ENCODE measurements at places on chromosomes 1 and 21. TPM values are rescaled to one million over a fixed set of nuclear protein-coding genes. Genes with fewer than 3 reads are reported as not detected.

DNA sequence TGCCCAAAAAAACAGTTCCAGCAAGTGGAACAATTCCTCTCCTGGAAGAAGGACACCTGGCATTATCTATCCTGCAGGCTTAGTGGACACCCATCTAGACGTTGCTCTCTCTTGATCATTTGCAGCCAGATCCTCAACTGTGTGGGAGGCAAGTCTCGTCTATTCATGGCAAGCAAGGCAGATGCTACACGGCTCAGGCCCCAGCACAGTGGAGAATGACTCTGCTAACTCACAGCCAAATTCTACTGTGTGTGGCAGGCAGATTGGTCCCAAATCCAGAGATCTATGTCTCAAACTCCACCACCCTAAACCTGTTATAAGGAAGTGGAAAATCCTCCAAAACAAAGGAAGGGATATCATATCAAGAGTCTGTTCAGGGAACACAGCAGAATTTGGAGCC lies 7.0 kb downstream of the TNNT2 start:
- no peaks in the 10 kb centered on the region for H3K36me3 ChIP-seq
- H3K4me3 ChIP-seq, result no peak overlapping the region
- no peak overlapping the region for H3K27ac ChIP-seq
- peaks cover 8% of the 10 kb centered on the region for H3K27me3 ChIP-seq

PTPN22 gene
- total RNA-seq, result not detected

GRCh38 chr1:43822040-43822690 lies 111.4 kb upstream of the ARTN start:
- DNase-seq, result peak; percentile 83
- H3K27me3 ChIP-seq, result no peaks in the 10 kb centered on the region
- H3K36me3 ChIP-seq, result no peaks in the 10 kb centered on the region

DNA sequence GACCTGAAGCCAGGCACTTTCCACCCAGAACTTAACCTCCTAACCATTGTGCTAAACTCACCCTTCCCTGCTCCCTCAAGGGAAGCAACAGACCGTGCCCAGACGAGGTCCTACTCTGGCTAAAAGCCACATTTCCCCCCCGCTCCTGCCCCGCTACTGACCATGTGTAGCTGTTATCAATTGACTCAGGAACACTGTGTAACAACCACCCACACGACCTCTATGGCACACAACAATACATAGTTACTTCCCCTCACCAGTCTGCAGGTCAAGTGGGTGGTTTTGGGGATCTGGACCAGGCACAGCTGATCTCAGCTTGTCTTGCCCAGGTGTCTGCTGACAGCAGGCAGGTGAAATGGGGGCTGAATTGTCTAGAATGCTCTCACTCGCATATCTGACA lies 40.1 kb downstream of the CAMK2N1 start:
- no peak overlapping the region for H3K4me3 ChIP-seq
- no peaks in the 10 kb centered on the region for H3K27me3 ChIP-seq
- DNase-seq, result no peak
- no peaks in the 10 kb centered on the region for H3K36me3 ChIP-seq
- H3K27ac ChIP-seq, result no peak overlapping the region

CCDC30 gene
- 2.9 TPM for total RNA-seq

LCE3D gene
- total RNA-seq, result not detected

HRNR gene
- total RNA-seq, result not detected

ATP1A4 gene
- total RNA-seq, result not detected

DNA sequence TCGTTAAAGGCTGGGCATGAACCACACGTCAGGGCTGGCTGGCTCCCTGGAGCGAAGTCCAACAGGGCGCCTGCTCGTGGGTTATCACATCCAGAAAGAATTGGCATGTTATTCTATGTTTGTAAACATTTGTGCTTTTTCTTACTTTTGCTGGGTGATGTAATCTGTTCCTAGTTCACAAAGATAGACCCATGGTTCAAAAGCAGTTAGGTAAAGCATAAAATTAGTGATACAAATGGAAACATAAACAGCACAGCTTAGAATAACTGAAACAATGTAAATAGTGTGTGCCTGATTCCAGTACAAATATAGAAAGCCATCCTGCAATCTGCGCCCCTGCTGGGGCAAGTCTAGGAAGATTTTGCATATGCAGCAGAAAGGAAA lies 184.0 kb upstream of the C1orf174 start:
- no peaks in the 10 kb centered on the region for H3K36me3 ChIP-seq
- no peak overlapping the region for H3K4me3 ChIP-seq
- H3K4me1 ChIP-seq, result no peaks in the 10 kb centered on the region
- H3K27ac ChIP-seq, result no peak overlapping the region
- DNase-seq, result no peak

GRCh38 chr1:2429780-2430591 lies 17.6 kb upstream of the PEX10 start:
- no peaks in the 10 kb centered on the region for H3K27me3 ChIP-seq
- H3K36me3 ChIP-seq, result no peaks in the 10 kb centered on the region
- DNase-seq, result no peak
- H3K4me3 ChIP-seq, result no peak overlapping the region
- H3K4me1 ChIP-seq, result no peaks in the 10 kb centered on the region
- no peak overlapping the region for H3K27ac ChIP-seq

CPTP gene
- total RNA-seq, result 29.5 TPM

SPATA46 gene
- not detected for total RNA-seq

GRCh38 chr1:192227330-192227729 lies 69.1 kb downstream of the RGS18 start:
- H3K36me3 ChIP-seq, result no peaks in the 10 kb centered on the region
- no peak for DNase-seq
- no peaks in the 10 kb centered on the region for H3K27me3 ChIP-seq
- H3K4me1 ChIP-seq, result peaks cover 12% of the 10 kb centered on the region
- no peak overlapping the region for H3K27ac ChIP-seq

- no peaks in the 10 kb centered on the region for H3K36me3 ChIP-seq
- H3K4me1 ChIP-seq, result no peaks in the 10 kb centered on the region
- H3K27me3 ChIP-seq, result no peaks in the 10 kb centered on the region
- no peak overlapping the region for H3K27ac ChIP-seq
Measured at GRCh38 chr1:230334447-230334837, 91.7 kb downstream of the PGBD5 start.

C1orf141 gene
- not detected for total RNA-seq

DNA sequence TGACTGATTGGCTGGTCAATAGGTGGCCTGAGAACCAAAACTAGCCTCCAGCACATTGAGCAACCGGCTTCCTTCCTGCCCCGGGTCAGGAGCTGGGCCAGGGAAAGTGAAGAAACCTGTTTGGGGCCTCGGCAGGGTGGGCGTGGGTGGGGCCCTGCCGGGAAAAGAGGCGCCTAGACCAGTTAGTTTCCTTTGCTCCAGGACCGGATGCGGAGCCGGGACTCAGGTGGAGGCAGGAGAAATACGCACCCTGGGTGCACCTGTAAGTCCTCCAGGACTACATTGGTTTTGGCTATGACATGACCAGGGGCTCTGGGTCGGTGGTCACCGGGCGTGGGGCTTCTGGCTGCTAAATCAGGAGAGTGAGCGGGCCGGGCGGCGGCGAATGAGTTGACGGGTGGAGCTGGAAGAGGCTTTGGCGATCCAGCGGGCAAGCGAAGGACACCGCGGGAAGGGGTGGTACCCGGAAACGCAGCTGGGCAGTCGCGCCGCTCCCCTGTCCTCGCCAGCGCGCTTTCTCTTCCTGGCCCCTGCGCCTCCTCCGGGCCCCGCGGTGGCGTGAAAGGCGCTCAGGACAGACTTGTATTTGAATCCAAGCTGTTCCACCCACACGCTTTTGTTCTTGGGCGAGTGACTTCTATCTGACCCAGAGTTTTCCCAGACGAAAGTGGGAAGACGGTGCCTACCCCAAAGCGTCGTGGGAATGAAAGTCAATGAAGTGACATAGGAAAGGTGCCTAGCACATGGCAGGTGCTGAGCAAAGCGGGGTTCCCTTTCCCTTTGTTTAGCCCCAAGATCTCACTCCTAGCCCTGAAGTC lies 30.6 kb upstream of the JUN start:
- peak overlapping the region; percentile 16 for H3K4me3 ChIP-seq
- H3K27ac ChIP-seq, result peak overlapping the region; percentile 100
- H3K4me1 ChIP-seq, result peaks cover 66% of the 10 kb centered on the region
- no peaks in the 10 kb centered on the region for H3K27me3 ChIP-seq

- no peak overlapping the region for H3K27ac ChIP-seq
- H3K27me3 ChIP-seq, result no peaks in the 10 kb centered on the region
- no peak for DNase-seq
- H3K4me3 ChIP-seq, result no peak overlapping the region
- no peaks in the 10 kb centered on the region for H3K4me1 ChIP-seq
Measured at GRCh38 chr1:184826001-184826400, 71.3 kb upstream of the EDEM3 start.

DNA sequence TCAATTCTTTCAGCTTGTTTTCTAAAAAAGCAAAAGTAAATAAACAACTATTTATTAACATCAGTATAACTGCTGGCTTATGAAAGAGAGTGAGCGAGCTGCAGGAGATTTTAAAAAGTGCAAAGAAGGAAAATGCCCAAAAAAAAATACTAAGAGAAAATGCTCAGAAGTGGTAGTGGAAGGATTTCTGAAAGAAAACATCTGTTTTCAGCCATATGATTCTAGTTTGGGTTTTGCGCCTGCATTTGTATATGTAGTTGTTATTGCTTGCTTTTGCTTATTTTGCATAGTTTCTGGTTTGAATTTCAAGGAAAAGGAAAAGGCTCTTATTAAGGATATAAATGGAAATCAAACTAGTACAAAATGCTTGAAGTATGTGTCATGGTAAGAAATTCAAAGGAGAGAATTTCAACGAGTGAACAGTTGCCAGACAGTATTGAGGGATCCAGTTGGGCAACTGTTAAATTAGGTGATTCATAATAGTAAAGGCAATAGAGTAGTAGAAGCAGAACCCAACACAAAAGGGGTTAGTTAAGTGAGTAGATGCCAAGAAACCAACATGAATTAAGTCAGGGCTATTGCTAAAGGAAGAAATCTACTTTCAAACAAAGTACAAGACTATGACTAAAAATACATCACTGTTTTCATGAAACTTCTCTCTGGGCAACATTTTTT lies 1.2 kb downstream of the GBP5 start:
- H3K36me3 ChIP-seq, result no peaks in the 10 kb centered on the region
- no peak for DNase-seq
- H3K4me1 ChIP-seq, result no peaks in the 10 kb centered on the region
- no peaks in the 10 kb centered on the region for H3K27me3 ChIP-seq

TFF2 gene
- not detected for total RNA-seq

- no peak for DNase-seq
- H3K4me1 ChIP-seq, result no peaks in the 10 kb centered on the region
- H3K36me3 ChIP-seq, result no peaks in the 10 kb centered on the region
- H3K27ac ChIP-seq, result no peak overlapping the region
- no peak overlapping the region for H3K4me3 ChIP-seq
- no peaks in the 10 kb centered on the region for H3K27me3 ChIP-seq
Measured at GRCh38 chr1:74368335-74368734, 133.1 kb downstream of the TNNI3K start.

CRNN gene
- total RNA-seq, result not detected

GRCh38 chr1:170823120-170823519 lies 112.2 kb upstream of the MROH9 start:
- DNase-seq, result no peak
- no peak overlapping the region for H3K27ac ChIP-seq
- H3K4me3 ChIP-seq, result no peak overlapping the region
- no peaks in the 10 kb centered on the region for H3K4me1 ChIP-seq
- no peaks in the 10 kb centered on the region for H3K36me3 ChIP-seq

DNA sequence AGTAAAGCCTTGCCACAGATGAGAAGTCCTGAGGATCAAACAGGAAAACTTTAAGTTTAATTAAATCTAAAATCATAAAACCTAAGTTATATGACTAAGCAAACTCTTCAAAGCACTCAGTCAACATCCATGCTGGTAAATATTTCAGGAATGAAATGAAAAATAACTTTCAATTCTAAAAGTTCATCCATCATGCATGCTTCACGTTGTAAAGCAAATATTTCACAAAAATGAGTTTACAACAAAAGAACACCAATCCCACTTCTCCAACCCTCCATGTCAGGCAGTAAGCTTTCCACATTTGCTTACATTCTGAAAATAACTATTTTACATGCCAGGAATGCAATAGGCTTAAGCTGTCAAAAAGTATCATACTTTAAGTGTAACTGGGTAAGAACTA lies 16.8 kb downstream of the APP start:
- no peak overlapping the region for H3K4me3 ChIP-seq
- no peak overlapping the region for H3K27ac ChIP-seq
- peaks cover 26% of the 10 kb centered on the region for H3K4me1 ChIP-seq
- no peaks in the 10 kb centered on the region for H3K27me3 ChIP-seq
- DNase-seq, result no peak

DNA sequence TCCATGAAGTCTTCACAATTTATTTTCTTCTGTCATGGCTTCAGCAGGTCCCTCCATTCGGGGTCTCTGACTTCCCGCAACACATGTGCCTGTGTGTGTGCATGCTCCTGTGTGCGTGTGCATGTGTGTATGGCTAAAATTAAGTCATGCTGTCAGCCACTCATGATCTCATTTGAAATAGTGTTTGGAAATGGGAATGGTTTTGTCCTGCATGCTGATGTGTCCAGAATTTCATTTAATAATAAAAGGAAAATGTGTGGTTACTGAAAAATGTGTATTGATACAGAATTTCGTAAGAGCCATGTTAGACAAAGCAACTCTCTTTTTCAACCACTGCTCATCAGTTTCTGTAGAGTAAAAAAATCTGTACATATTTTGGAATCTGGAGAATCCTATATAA lies 123.8 kb upstream of the PRDX6 start:
- no peaks in the 10 kb centered on the region for H3K27me3 ChIP-seq
- no peak for DNase-seq
- no peaks in the 10 kb centered on the region for H3K36me3 ChIP-seq
- no peak overlapping the region for H3K27ac ChIP-seq

GRCh38 chr1:75129660-75129982 lies 4.6 kb upstream of the LHX8 start:
- H3K4me1 ChIP-seq, result no peaks in the 10 kb centered on the region
- no peak overlapping the region for H3K27ac ChIP-seq
- DNase-seq, result no peak
- H3K27me3 ChIP-seq, result peaks cover 95% of the 10 kb centered on the region
- no peaks in the 10 kb centered on the region for H3K36me3 ChIP-seq
- no peak overlapping the region for H3K4me3 ChIP-seq

GRCh38 chr1:64453688-64454087 lies 16.2 kb upstream of the CACHD1 start:
- H3K27me3 ChIP-seq, result no peaks in the 10 kb centered on the region
- H3K4me1 ChIP-seq, result no peaks in the 10 kb centered on the region
- no peak for DNase-seq
- H3K36me3 ChIP-seq, result no peaks in the 10 kb centered on the region

GRCh38 chr1:64873576-64873975 lies 92.8 kb downstream of the JAK1 start:
- H3K36me3 ChIP-seq, result peaks cover 35% of the 10 kb centered on the region
- H3K4me3 ChIP-seq, result no peak overlapping the region
- peaks cover 45% of the 10 kb centered on the region for H3K4me1 ChIP-seq
- no peaks in the 10 kb centered on the region for H3K27me3 ChIP-seq

DNA sequence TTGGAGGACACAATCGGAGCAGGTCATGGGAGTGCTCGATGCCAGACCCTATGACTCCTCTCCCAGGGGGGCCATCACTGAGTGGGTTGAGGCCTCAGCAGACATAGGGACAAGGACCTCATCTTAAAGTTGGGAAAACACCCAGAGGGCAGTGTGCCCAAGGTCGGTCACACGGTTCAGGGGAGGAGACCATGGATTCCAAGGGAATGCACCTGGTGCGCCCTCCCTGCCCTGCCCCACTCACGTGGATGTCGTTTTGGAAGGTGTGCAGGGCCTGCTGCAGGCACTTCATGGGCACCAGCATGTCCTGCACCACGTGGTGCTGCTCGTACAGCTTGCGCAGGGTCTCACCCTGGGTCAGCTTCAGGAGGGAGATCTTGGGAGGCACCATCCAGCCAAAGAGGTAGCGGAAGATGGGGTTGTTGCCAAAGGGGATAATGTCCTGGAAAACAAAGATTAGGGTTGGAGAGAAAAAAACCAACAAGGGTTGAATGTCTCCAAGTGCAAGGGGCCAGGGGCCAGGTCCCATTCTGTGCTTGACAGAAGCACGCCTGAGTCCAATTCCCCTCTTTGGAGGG lies 33.1 kb downstream of the DHCR24 start:
- H3K4me3 ChIP-seq, result no peak overlapping the region
- no peak overlapping the region for H3K27ac ChIP-seq
- peaks cover 20% of the 10 kb centered on the region for H3K36me3 ChIP-seq
- no peak for DNase-seq

Data from endothelial cell of umbilical vein (primary cell).